Activated CD8-positive, alpha-beta memory T cell treated with anti-CD3 and anti-CD28 coated beads, Interleukin-2, amount 10 ng/mL, durations not matched to agents 7 days and 5 days (primary cell): ENCODE measurements at places on chromosomes 1 and 21. TPM values are rescaled to one million over a fixed set of nuclear protein-coding genes. Genes with fewer than 3 reads are reported as not detected.
A peak's percentile ranks its signal among the peaks of the same experiment; 100 is the strongest.

GRCh38 chr1:29439615-29440014 is 203.3 kb downstream of the PTPRU start:
- H3K27ac ChIP-seq: no peak overlapping the region
- H3K4me3 ChIP-seq: no peak overlapping the region
- H3K36me3 ChIP-seq: no peaks in the 10 kb centered on the region

- H3K27ac ChIP-seq: no peak overlapping the region
- H3K4me1 ChIP-seq: peaks cover 3% of the 10 kb centered on the region
- peaks cover 15% of the 10 kb centered on the region for H3K27me3 ChIP-seq
- H3K4me3 ChIP-seq: no peak overlapping the region
- no peaks in the 10 kb centered on the region for H3K36me3 ChIP-seq
Measured at GRCh38 chr1:16143566-16144324, 12.1 kb downstream of the EPHA2 start.

- peak; percentile 33 for DNase-seq
- H3K27me3 ChIP-seq: no peaks in the 10 kb centered on the region
- H3K4me3 ChIP-seq: no peak overlapping the region
- H3K27ac ChIP-seq: no peak overlapping the region
Measured at GRCh38 chr1:201876148-201876818, 12.4 kb upstream of the SHISA4 start.

DNA sequence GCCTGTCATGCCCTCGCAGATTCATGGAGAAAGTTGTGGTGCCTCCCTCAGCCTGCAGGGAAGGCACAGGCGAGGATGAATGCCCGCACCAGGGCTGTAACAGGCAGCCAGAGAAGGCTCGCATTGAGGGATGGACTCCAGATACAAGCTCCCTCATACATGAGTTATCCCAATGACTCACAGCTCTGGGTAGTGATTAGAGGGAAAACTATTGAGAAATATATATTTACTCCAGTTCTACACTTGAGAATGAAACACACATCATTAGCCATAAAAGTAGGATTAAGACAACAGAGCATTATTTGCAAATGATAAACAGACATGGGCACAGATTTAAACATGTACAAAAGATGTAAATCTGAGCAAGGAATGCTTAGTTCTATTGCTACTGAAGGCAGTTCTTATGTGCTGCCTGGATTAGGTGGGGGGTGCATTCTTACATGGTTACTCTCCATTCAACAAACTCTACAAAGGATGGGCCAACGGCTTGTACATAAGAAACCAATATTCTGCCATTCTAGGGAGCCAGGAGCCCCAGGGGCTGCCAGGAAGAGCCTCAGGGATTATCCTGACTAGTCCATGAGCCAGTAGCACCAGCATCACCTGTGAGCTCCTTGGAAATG is 97.9 kb downstream of the CSMD2 start:
- H3K27me3 ChIP-seq: peaks cover 2% of the 10 kb centered on the region
- H3K4me3 ChIP-seq: no peak overlapping the region
- no peaks in the 10 kb centered on the region for H3K4me1 ChIP-seq
- H3K27ac ChIP-seq: no peak overlapping the region
- no peaks in the 10 kb centered on the region for H3K36me3 ChIP-seq

- peaks cover 9% of the 10 kb centered on the region for H3K4me1 ChIP-seq
- H3K36me3 ChIP-seq: peaks cover 2% of the 10 kb centered on the region
- no peak for DNase-seq
- H3K27me3 ChIP-seq: peaks cover 4% of the 10 kb centered on the region
Measured at GRCh38 chr1:112461200-112461871, 47.4 kb upstream of the WNT2B start.

DNA sequence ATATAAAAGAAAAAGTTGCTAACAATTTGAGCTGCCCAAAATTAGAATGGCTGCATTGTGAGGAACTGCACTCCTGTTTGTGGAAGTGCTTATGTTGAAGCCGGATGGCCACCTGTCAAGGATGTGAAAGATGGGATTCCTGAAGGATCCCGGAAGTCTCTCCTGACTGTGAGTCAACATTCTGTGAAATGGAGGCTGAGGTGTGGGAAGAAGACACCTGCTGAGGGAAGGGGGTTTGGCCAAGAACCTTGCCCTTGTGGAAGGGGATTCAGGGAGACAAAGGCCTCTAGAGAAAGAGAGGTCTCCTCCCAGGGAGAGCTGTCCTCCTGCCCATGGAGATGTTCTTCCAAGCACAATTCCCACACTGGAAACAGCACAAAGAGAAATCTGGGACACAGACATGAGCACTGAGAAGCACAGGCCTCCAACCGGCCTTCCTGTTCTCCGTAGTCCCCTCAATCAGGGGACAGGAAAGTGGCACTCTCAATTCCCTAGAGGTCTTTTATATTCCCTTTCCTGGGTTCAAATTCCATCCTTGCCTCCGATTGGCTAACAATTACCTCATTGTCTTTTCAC is 70.5 kb downstream of the CD2 start:
- H3K27me3 ChIP-seq: no peaks in the 10 kb centered on the region
- peaks cover 16% of the 10 kb centered on the region for H3K36me3 ChIP-seq
- H3K4me1 ChIP-seq: peaks cover 51% of the 10 kb centered on the region
- no peak overlapping the region for H3K4me3 ChIP-seq

Gene EDARADD
- total RNA-seq: 3.7 TPM

Gene CRYAA
- not detected for total RNA-seq

Gene AADACL3
- not detected for total RNA-seq

Gene BSND
- total RNA-seq: 0.07 TPM

Gene TFF1
- not detected for total RNA-seq

Gene ATP1A4
- total RNA-seq: not detected
